ENCODE measurements at places on chromosomes 5 and 9. TPM values are rescaled to one million over a fixed set of nuclear protein-coding genes. Genes with fewer than 3 reads are reported as not detected.
A peak's percentile ranks its signal among the peaks of the same experiment; 100 is the strongest.

GRCh38 chr9:134570711-134571325, 70.8 kb upstream of the COL5A1 start:
- DNase-seq, result peak; percentile 36

DNA sequence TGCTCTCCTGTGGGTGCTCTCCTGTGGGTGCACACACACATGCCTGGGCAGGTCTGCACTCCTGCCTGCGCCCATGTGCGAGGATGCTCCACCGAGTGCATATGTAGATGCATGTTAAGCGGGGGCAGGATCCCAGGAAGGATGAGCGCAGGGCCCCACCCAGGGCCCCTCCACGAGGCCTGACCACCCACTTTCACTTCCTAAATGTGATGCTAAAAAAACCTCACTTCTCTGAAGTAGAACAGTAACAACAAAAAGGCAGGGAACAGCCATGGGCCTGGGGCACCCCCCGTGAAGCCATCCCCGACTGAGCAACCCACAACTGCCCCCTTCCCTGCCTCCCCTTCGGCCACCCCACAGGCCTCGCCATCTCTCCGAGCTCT, 48.2 kb upstream of the SARDH start:
- no peak for DNase-seq

DNA sequence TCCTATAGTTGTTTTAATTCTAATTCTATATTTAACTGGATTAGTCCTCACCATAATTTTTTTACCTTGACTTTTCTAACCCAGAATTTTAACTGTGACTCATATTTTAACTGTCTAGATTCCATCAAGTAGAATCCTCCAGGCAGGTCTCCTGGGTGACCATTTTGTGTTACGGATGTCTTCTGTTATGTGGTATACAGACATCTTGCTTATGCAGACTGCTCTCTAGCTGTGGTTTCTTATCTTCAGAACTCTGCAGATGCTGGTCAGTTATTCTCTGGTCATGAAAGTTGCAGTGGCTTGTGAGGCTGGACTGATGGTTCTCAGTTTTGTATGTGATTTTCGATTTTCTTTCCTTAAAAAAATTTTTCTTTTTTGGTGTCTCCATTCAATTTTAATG, 139.4 kb downstream of the ATG10 start:
- DNase-seq, result no peak

CYFIP2 gene
- 37.8 TPM for total RNA-seq

DNA sequence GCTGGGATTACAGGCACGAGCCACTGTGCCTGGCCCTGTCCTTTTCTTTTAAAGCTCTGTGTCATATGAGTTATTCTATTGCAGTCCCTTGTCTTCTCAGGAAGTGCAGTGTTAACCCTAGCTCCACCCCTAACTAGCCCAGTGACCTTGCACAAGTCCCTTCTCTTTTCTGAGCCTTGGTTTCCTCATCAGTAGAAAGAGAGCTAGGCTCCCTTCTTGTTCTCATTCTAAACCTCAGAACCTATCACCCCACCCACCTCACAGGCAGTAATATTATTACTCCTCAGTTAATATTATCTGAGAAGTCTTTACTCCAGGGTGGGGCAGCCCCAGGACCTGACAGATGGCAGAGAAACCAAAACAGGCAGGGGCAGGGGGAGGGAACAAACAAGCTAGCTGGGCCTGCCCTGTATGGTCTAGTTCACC, 7.2 kb downstream of the CYFIP2 start:
- DNase-seq, result no peak

- no peak for DNase-seq
Measured at GRCh38 chr9:72701510-72701909, 180.1 kb downstream of the TMC1 start.

GRCh38 chr5:176341325-176342157, 20.0 kb downstream of the KIAA1191 start:
- no peak for DNase-seq

DNA sequence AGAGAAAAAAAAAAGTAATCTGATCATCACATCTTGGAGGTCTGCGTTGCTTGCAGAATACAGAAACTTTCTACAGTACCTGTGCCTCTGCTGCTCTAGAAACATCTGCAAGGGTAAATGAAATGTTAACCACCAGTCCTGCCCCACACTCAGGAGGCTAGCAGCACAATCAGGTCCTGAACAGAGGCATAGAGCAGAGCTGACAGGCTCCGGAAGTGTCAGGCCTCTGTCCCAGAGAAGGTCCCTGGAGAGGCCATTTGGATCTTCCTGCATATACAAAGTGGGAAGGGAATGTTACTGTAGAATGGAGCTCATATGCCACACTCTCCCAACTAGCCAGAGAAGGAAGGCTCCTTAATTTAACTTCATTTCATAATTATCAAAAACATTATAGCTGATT, 7.2 kb downstream of the NRG2 start:
- DNase-seq, result no peak

GRCh38 chr5:6837519-6838110, 124.4 kb downstream of the TENT4A start:
- no peak for DNase-seq

DNA sequence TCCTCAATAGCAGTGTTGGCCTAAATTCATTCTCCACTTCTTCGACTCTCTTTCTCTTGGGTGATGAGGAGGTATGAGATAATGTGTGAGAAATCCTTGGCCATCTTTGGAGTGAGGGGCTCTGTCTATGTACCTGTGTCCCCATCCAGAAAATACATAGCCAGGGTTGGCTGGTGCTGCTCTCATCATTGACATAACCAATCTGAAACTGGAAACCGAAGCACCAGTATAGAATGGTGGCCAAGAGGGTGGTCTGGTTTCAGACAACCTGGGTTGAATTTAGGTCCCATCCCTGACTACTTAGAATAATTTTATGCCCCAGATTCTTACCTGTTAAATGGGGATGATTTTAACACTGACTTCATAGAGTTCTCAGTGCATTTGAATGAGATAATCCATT, 208.1 kb downstream of the ARHGAP26 start:
- DNase-seq, result no peak

DNA sequence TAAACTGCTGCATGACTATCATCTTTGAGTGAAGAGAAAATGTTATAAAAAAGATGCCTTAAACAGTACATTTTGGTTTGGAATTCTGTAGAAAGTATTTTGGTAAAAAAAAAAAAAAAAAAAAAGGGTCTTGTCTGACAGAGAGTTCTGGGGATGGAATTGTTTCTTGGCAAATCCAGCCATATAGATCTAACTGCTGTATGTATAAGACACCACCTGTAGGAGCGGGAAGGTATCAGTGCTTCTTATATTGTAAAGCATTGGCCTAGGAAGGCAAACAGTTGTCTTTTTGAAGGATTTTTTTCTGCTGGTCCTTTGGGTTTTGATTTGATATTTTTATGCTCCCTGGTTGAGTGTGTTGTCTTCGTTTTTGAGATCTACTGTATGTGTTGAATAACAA, 2.8 kb downstream of the PURA start:
- no peak for DNase-seq

RARS1 gene
- total RNA-seq, result 91.1 TPM

- no peak for DNase-seq
Measured at GRCh38 chr5:17216974-17217492, 398 bp upstream of the BASP1 start.

- peak; percentile 76 for DNase-seq
Measured at GRCh38 chr9:19154135-19154612, 26.9 kb upstream of the PLIN2 start.

- peak; percentile 33 for DNase-seq
Measured at GRCh38 chr9:113570749-113571711, 107.5 kb downstream of the RGS3 start.

DNA sequence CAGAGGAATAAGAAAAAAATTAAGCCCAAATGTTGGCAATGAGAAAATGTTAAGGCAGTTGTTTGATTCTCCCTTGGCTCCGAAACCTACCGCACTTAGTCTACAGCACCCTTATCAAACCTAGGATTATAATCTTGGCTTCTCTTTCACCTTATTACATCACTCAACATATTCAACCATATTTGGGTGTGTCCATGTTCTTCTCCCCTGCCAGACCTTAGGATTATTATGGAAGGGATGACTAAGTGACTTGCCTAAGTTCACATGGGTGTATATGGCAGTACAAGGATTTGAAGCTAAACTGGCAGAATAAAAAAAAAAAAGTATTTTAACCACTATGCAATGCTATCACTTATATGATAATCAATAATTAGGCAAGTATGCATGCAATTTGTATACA, 76.4 kb downstream of the PLK2 start:
- DNase-seq, result no peak

- DNase-seq, result no peak
Measured at GRCh38 chr5:93874080-93874479, 132.7 kb upstream of the POU5F2 start.

PCDHGA5 gene
- 8.3 TPM for total RNA-seq

DNA sequence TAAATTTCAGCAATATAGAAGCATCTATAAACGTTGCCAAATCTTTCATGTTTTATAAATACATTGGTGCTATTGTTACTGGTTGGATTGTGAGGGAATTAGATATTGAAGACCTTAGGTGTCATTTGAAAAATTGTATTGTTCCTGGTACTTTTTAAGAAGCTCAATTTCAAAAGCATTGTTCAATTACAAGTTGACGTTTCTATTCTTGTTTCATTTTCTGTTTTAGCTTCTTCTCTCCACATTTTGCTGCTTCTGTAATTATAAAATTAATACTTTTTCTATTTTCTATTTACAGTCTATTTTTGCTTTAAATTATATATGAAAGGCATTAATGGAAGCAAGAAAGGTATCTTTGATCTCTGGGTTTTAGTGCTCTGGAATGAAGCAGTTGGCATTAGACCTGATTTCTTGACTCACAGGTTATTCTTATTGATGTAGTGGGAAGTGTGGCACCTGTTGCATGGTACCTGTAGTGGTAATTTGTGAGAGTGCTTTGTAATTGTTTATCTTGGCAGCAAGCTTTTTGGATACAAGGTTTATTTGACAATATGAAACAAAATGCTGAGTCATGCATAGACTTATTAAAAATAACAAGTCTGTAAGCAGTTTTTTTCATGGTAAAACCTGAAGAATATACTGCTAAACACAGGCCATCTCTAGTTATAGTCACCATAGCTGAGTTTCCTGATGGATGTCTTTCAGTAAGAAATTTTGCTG, 13.2 kb downstream of the MACIR start:
- no peak for DNase-seq

GRCh38 chr9:133727277-133727875, 10.8 kb downstream of the SARDH start:
- peak; percentile 40 for DNase-seq

GRCh38 chr5:175709276-175709781, 51.5 kb downstream of the HRH2 start:
- peak; percentile 46 for DNase-seq

Data from sigmoid colon (tissue), 7 donors.